Dorsolateral prefrontal cortex (tissue), 122 donors: ENCODE measurements at places on chromosomes 3 and 15.

DNA sequence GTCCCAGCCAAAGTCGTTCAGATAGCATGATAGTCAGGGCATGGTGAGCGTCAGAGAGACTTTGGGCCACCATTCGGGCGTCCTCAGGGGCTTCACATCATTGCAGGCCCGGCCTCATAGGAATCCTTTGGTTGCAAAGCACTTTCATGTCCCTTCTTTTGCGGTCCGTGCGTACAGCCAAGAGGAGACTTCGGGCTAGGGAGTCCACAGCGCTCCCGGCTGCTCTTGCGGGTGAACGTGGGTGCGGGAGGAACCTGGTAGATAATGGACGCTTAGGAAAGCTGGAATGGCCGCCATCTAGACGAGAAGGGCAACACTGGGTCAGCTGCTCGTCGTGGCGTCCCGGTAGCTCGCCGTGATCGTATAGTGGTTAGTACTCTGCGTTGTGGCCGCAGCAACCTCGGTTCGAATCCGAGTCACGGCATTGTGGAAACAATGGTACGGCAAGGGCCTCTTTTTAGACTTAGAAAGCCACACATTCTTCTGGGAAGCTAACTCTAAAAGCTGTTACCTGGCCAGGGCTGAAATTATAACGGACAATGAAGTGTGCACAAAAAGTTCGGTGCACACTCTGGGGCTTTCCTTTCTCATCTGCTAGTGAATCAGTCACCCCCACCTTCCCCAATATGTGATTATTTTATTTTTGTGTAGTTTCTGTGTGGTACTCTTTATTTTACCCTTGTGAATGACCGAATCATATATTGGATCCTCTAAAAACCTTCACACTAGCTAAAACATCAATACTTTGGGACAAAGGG is 13.2 kb upstream of the SHF start:
- DNase-seq = peak; percentile 91

DNA sequence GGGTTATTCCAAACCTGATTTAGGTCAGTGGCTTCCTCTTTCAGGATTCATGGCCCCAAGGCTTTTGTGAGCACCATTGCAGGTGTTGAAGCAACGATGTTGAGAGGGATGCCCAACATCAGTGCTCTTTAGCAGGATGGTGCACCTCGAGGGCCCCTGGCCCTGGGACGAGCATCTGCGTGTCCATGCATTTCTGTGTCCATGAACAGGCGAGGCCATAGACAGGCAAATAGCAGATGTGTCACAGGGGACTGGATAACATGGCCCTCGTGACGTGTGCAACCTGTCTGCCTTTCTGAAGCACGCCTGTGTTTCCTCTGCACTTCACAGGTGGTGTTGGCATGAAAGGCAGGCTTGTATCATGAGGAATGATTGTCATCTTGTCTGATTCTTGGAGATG is 132.3 kb downstream of the SNRPN start:
- DNase-seq = no peak

DNA sequence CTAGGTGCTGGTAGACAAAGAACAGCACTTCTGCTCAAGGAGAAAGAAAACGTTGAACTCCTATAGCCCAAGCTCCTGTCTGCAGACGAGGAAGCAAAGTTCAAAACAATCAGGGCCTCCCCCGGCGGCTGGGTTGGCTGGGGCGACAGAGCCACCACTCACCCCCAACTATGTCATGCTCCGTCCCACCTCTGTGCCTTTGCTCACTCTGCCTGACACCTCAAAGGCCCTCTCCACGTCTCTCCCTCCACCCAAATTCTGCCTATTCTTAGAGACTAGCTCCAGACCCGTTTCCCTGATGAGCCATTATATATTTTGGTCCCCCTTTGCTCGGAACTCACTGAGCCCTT is 304.3 kb downstream of the TLE3 start:
- no peak for DNase-seq

- DNase-seq = no peak
Observed at GRCh38 chr3:183027276-183027675, 46.9 kb upstream of the DCUN1D1 start.

DNA sequence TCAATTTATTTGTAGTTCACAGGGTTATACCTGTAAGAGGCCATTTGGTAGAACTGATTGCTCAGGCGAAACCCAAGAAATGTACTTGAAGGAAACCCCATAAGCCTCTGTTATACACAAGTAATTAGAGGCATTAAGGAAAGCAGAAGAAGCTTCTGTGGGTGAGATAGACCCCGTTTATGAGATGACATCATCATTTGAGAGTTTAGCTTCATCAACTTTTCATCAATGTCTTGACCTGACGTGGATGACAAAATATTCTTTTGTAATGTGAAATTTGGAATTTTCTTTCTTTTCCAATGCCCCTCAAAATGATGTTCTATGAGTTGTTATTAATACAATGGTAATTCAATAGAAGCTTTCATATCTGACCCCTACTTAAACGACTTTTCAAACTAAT is 136.2 kb downstream of the MDFIC2 start:
- no peak for DNase-seq

GRCh38 chr3:57004229-57004628 is 56.2 kb upstream of the SPATA12 start:
- DNase-seq = no peak

GRCh38 chr3:134274571-134274970 is 23.9 kb upstream of the RYK start:
- DNase-seq = no peak
